CD4-positive, alpha-beta memory T cell (primary cell): ENCODE measurements at places on chromosomes 1 and 21. TPM values are rescaled to one million over a fixed set of nuclear protein-coding genes. Genes with fewer than 3 reads are reported as not detected.

TTC39A gene
- not detected for total RNA-seq

F3 gene
- 0.44 TPM for total RNA-seq

HSPA6 gene
- total RNA-seq = 2.4 TPM

KMO gene
- 1.1 TPM for total RNA-seq

DNA sequence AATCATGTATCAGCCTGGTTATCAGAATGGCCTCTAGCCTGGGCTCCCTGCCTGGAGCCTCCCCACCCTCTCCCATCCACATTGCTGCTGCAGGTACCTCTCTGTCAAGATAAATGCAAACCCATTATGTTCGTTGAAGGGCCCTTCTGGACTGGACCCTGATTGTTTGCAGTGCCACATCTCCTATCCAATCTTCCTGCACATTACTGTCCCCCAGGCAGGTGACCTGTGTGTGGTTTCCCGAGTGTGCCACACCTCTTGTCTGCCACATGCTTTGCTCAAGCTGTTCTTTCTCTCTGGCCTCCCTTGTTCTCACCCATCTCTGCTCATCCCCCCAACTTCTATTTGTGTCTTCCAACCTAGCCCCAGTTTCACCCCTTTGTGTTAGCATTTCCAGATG is 32.4 kb downstream of the IER5 start:
- no peak for DNase-seq

- DNase-seq = no peak
These were observed 5.9 kb downstream of the PDC start for GRCh38 chr1:186454981-186455380.

GRCh38 chr1:59455206-59455605 is 158.3 kb downstream of the FGGY start:
- DNase-seq = no peak

- DNase-seq = no peak
These were observed 692 bp downstream of the TARDBP start for GRCh38 chr1:11013160-11013531.

GRCh38 chr1:204417074-204417997 is 5.7 kb upstream of the PPP1R15B start:
- DNase-seq = no peak

- DNase-seq = peak; percentile 81
These were observed 28.4 kb upstream of the C1orf159 start for GRCh38 chr1:1144122-1144842.

GRCh38 chr1:168202941-168203654 is 22.7 kb upstream of the SFT2D2 start:
- DNase-seq = no peak

DNA sequence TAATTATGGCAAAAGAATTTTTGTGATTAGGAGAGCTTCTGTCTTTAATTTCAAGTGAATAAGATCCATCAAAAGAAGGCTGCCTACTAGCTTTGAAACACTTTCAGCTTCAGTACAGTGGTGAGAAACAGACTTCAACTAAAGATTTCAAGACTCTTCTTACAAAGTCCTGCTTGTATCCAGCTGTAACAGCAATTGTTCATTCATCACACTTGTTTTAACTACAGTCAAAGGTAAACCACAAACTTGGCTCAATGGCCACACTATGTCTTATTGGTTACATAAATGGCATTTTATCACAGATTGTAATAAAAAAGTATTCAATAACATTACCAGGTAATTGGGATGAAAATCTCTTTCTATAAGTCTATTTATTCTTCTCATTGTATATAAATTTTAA is 59.2 kb downstream of the WARS2 start:
- no peak for DNase-seq

DNA sequence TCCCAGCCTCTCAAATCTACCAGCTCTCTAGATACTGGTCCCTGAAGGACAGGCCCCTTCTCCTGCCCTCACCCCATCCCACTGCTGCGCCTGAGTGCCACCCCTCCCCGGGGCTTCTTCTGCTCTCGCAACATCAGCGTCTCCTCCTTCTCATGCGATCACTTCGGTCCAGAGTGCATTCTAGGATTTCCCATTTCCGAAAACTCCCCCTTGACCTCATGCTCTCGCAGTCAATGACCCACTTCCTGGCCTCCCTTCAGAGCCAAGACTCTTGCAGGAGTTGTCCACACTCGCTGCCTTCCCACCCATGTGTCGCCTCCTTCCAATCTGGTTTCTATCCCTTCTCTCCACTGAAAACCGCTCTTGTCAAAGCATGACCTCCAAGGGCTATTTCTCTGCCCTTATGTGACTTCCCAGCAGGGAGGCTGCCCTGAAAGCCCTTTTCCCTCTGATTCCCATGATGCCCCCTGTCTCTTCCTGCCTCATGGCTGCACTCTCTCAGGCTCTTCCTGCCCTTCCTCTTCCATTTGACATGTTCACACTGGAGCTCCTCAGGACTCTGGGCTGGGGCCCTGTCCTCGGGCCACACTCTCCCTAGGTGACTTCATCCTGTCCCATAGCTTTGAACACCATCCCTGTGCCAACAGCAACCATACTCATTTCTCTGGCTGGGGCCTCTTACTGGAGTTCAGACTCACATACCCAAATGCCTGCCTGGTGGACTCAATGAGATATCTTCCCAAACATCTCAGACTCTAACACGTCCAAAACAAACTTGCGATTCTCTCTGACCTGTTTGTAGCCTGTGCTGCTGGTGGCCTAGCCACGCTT is 46.0 kb downstream of the LDLRAD2 start:
- no peak for DNase-seq

DNA sequence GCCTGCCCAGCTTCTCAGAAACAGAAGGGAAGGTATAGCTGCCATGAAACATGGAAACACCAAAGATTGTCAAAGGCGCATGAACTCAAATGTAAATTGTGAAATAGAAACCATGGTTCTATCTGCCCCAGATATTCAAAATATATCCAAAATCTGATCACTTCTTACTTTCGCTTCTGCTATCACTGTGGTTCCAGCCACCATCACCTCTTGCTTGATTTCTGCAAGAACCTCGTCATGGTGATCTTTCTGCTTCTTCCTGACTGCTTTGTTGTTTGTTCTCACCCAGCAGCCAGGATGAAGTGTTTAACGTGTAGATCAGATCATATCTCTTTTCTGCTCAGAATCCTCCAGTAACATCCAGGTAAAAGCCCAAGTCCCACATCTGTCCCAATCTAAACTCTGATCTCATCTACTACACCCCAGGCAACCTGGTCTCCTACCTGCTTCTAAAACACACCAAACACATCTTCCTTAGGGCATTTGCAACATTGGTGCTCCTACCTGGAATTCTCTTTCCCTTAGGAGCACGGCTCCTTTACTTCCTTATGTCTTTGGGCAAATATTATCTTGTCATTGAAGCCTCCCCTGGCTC is 10.5 kb upstream of the LMO4 start:
- DNase-seq = no peak

- DNase-seq = peak; percentile 56
These were observed 2.2 kb downstream of the ACAP3 start for GRCh38 chr1:1305300-1306069.
